Right renal cortex interstitium (tissue), 3 donors: ENCODE measurements at places on chromosomes 5 and 9. TPM values are rescaled to one million over a fixed set of nuclear protein-coding genes. Genes with fewer than 3 reads are reported as not detected.

The SLC6A18 gene
- 4.7 TPM for polyA plus RNA-seq

The TRPM6 gene
- 1.6 TPM for polyA plus RNA-seq

The TXN gene
- 242 TPM for polyA plus RNA-seq

The CTNND2 gene
- polyA plus RNA-seq = 2.1 TPM

The MTX3 gene
- 22.2 TPM for polyA plus RNA-seq

DNA sequence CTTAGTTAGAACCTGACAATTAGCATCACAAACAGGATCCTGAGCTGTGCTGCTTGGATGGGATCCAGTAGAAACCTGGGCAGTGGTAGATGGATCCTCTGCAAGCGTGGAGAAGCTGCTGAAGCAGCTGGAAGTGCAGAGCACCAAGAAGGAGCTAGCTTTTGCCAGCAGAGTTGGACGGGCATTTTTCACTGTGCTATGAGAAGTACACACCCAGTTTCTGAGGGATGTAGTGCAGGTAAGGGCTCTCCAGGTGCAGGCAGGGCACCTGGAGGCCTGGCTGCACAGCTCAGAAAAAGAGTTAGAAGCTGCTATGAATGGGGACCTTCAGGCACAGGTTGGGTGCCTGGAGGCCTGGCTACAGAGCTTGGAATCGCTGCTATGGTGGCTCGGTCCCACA is 623.9 kb upstream of the NUDT12 start:
- no peak for DNase-seq

DNA sequence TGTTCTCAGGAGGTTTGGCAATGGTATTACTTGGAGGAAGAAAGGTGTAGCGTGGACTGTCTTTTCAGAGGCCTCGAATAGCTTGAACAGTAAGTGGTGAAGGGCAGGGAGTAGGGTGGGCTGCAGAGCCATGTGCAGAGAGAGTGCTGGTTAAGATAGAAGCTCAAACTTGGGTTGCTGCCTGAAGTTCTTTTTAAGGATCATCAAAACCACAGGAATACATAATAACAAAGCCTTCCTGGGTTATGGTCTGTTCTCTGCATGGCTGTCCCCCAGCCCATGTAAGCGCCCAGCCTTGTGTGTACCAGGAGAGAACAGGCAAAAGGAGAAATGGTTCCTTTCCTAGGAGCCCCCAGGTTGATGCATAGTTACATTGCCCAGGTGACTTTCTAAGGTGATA is 43.9 kb downstream of the RCL1 start:
- DNase-seq = no peak

- DNase-seq = no peak
Observed at GRCh38 chr9:16344343-16344742, 526.1 kb downstream of the BNC2 start.

- DNase-seq = no peak
Observed at GRCh38 chr5:141969783-141970771, 1.2 kb downstream of the RNF14 start.

DNA sequence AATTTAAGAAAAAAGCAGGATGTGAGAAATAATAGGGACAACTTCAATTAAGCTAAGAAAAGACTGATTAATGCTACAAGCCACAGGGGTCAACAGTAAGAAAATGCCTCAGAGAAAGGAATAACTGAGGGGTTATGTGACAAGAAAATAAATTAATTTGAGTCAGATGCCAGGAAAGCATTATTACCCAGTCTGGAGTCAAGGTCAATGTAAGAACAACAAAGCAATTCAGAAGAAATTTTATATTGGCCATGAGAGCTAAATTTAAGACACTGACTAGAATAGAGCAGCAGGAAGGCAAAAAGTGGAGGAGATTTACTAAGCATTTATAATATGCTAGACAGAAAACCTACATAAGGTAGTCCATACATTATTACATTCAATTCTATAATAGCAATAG is 73.5 kb downstream of the CDH10 start:
- no peak for DNase-seq

- DNase-seq = no peak
Observed at GRCh38 chr5:51566953-51567352, 183.7 kb downstream of the ISL1 start.
